ENCODE measurements at places on chromosomes 12 and 14.

DNA sequence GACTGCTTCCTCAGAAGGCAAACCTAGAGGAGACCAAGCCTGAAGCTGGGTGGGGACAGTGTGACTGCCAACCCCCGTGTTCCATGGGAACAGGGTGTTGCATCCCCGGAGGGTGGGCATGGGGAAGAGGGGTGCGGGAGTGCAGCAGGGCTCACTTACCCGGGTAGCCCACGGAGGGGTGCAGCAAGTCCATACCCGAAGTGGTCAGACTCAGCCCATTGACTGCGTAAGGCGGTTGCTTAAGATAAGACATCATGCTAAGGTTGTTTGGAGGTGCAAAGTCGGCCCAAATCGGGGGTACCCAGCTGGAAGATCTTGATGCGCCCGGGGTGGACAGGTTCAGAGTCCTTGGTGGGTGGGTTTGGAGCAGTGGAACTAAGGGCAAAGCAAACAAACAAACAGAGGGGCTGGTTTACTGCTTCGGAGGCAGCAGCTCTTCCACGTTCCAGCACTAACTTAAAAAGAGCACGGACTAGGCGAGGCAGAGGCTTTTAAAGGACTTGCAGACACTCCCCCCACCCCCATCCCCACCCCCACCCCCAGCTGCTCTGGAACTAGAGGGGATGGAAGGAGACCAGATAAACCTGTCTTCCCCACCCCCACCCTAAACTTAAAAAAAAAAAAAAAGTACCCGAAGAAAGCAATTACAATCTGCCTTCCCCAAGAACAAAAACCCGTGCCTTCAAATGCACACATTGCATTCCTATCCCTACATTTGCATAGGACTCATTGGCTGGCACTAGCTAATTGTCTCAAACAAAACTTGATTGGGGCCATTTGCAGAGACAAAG is 4.9 kb downstream of the OTX2 start:
- no peak for DNase-seq

DNA sequence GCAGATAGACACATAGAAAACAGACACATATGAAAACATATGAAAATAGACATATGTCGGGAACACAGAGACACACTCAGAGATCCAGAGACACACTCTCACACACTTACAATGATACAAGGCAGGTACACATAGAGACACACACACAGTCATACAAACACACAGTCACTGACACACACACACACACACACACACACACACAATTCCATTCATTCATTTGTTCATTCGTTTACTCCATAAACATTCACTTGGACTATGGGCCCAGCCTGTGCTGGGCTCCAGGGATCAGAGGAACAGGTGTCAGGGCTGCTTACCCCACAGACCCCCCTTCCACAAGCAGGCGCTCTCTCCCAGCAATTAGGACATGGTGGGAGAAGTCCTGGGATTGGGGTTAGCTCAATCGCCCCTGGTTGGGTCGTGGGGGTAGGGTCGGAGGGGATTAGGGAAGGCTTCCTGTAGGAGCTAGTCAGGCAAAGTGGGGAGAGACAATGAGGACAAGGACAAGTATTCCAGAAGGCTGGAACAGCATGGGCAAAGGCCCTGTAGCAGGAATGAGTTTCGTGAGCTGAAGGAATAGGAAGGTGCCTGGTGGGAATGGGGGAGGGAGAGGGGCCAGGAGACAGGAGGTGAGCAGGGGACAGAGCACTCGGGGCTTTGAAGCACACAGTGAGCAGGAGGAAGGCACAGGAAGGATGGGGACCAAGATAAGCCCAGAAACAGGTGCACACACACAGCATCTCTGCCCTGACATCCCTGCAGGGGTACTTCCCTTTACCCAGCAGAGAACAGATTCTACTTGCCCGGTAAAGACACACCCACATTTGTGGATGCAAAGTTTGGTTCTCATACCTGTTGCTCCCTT is 6.5 kb downstream of the RASAL1 start:
- peak; percentile 42 for DNase-seq

- DNase-seq = no peak
Observed at GRCh38 chr12:20011200-20011599, 357.1 kb upstream of the PDE3A start.

- DNase-seq = no peak
Observed at GRCh38 chr12:132379996-132380395, 50.6 kb upstream of the GALNT9 start.
